Tibial nerve (tissue), 4 donors: ENCODE measurements at places on chromosomes 13 and 19.

DNA sequence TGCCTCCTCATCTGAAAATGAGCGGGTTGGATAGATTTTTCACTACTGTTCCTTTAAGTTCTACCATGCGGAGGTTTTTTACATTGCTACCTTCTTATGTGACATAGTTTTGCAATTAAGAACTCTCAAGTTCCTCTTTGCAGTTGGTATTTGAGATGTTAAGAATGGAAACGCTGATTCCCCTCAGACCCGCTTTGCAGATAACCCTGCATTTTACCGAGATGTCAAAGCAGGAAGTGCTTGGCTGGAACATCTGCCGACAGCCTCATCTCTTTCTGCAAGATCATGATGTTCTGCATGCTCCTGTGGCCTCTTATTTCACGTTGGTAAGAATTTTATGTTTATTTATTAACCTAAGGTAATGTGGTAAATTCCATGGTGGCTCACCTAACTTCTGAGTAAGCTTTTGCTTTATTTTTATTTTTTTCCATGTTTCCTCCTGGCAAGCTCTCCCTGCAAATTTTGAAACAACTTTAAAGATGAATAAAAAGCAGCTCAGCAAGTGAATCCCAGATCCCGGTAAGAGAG, 22.5 kb downstream of the PABPC3 start:
- no peaks in the 10 kb centered on the region for H3K4me1 ChIP-seq
- no peak for DNase-seq
- H3K27me3 ChIP-seq, result no peaks in the 10 kb centered on the region
- H3K27ac ChIP-seq, result no peak overlapping the region

- no peak overlapping the region for H3K4me3 ChIP-seq
- no peak for DNase-seq
- no peaks in the 10 kb centered on the region for H3K36me3 ChIP-seq
- H3K4me1 ChIP-seq, result no peaks in the 10 kb centered on the region
Observed at GRCh38 chr13:76759877-76760276, 126.3 kb downstream of the KCTD12 start.

DNA sequence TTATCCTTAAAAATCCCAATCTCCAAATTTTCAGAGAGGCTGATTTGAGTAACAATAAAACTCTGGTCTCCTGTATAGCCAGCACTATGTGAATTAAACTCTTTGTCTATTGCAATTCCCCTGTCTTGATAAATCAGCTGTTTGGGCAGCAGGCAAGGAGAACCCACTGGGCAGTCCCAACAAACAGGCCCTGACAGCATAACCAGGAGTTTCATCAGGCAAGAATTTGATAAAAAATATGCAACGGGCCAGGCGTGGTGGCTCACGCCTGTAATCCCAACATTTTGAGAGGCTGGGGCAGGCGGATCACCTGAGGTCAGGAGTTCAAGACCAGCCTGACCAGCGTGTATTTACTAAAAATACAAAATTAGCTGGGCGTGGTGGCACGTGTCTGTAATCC, 42.1 kb downstream of the STK24 start:
- H3K4me3 ChIP-seq, result no peak overlapping the region
- peaks cover 63% of the 10 kb centered on the region for H3K4me1 ChIP-seq

DNA sequence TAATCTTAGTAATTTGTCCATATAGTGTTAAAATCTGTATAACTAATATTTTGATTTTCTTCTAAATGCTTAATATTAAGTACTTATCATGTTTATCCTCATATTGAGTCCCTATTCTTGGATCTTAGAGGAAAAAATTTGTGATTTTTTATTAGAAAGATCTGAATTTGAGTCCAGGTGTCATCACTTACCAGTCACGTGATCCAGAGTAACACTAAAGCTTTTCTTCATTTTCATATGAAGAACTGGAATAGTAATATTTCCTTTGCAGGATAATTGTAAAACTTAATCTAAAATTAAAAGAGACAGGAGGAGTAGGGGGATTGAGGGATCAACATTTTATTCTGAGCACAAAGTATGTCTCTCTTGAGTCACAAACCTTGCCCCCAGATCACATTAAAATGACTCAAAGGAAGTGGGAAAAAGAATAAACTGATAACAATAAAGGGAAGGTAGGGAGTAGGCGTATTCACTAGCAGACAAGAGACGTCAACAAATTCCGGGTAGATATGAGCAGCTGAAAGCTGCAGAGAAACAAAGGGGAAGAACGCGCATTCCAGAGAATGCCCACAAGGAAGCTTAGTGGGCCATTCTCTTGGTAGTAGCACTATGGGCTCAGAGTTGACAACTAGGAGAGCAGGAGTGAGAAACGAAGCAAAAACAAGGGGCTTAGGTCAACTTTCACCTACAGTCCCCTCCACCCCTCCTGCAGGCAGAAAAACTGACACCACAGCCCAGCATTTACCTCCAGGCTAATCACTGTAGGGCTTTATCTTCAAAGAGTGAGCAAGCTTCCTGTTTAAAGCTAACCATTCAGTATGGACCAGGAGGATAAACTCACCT, 123.1 kb downstream of the SPRY2 start:
- H3K27ac ChIP-seq, result no peak overlapping the region
- no peak for DNase-seq
- no peaks in the 10 kb centered on the region for H3K36me3 ChIP-seq
- no peak overlapping the region for H3K4me3 ChIP-seq
- no peaks in the 10 kb centered on the region for H3K4me1 ChIP-seq

GRCh38 chr19:28731577-28731976, 481.4 kb downstream of the UQCRFS1 start:
- DNase-seq, result no peak
- H3K27me3 ChIP-seq, result peaks cover 18% of the 10 kb centered on the region
- no peaks in the 10 kb centered on the region for H3K4me1 ChIP-seq
- H3K27ac ChIP-seq, result no peak overlapping the region

DNA sequence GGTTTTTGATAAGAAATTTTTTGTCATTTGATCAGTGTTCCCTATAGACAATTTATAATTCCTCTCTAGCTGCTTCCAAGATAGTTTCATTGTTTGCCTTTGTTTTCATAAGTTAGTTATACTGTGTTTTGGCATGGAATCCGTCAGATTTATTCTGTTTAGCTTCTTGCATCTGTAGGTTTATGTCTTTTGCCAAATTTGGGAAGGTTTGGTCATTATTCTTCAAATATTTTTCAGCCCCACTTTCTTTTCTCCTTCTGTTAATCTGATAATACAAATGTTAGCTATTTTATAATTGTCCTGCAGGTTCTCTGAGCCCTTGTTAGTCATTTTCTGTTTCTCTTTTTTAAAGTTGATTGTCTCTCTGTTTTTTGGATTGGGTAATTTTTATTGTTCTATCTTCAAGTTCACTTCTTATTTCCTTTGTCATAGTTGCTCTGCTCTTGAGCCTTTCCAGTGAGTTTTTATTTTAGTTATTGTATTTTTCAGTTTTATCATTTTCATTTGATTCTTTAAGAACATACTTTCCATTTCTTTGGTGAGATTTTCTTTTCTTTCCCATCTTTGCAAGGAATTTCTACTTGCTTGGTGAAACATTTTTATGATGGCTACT, 5.9 kb upstream of the FCGBP start:
- H3K36me3 ChIP-seq, result no peaks in the 10 kb centered on the region
- no peaks in the 10 kb centered on the region for H3K27me3 ChIP-seq
- H3K27ac ChIP-seq, result no peak overlapping the region
- DNase-seq, result no peak

GRCh38 chr13:89027694-89028306, 1356.6 kb downstream of the SLITRK5 start:
- no peak overlapping the region for H3K27ac ChIP-seq
- no peaks in the 10 kb centered on the region for H3K27me3 ChIP-seq
- no peaks in the 10 kb centered on the region for H3K4me1 ChIP-seq
- DNase-seq, result no peak

GRCh38 chr13:23644126-23644419, 73.9 kb downstream of the TNFRSF19 start:
- H3K27ac ChIP-seq, result no peak overlapping the region
- H3K27me3 ChIP-seq, result no peaks in the 10 kb centered on the region
- no peak for DNase-seq

DNA sequence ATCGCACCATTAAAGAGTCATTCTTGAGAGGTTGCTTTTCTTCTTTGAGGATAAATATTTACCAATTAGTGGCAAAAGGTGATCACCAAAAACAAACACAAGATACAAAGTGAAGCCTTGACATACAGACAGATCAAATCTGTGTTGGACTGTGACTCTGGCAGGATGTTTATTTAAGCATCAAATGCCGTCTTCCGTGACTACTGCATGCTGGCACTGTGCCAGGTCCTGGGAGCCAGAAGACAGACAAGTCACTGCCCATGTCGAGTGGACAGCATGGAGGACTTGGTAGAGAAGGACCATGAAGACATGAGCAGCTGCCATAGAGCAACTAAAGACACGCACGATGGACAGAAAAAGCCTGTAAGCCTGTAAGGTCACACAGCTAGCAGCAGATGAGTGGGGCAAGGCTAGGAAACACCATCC, 92.8 kb upstream of the FARP1 start:
- no peaks in the 10 kb centered on the region for H3K36me3 ChIP-seq
- no peak for DNase-seq
- no peaks in the 10 kb centered on the region for H3K4me1 ChIP-seq

GRCh38 chr19:52987221-52987620, 24.5 kb upstream of the ZNF816 start:
- H3K4me3 ChIP-seq, result no peak overlapping the region
- peaks cover 9% of the 10 kb centered on the region for H3K4me1 ChIP-seq
- no peak for DNase-seq
- H3K36me3 ChIP-seq, result no peaks in the 10 kb centered on the region
- H3K27me3 ChIP-seq, result no peaks in the 10 kb centered on the region
- H3K27ac ChIP-seq, result no peak overlapping the region

- H3K27me3 ChIP-seq, result no peaks in the 10 kb centered on the region
- no peaks in the 10 kb centered on the region for H3K36me3 ChIP-seq
Observed at GRCh38 chr13:87669379-87669978, 1.7 kb upstream of the SLITRK5 start.

DNA sequence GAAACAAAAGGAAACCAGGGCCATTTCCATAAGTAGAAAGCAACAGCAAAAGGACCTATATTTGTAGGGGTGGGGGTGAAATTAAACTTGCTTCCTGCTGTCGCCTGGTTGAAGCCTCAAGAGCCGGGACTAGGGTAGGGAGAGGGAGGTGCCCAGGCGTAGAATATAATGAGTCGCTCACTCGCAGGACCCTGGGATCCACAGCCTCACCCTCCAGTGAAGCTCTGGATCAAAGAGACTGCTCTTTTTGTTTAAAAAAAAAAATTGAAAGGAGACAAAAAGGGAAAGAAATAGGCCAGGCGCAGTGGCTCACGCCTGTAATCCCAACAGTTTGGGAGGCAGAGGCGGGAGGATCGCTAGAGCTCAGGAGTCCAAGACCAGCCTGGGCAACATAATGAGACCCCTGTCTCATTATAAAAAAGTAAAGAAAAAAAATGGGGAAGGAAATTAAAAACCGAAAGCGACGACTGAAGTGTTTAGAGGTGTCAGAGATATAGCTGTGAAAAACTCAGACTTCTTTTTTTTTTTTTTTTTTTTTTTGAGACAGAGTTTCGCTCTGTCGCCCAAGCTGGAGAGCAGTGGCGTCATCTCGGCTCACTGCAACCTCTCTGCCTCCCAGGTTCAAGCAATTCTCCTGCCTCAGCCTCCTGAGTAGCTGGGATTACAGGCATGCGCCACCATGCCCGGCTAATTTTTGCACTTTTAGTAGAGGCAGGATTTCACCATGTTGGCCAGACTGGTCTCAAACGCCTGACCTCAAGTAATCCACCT, 10.9 kb upstream of the ADGRE5 start:
- H3K4me1 ChIP-seq, result peaks cover 26% of the 10 kb centered on the region
- peak overlapping the region; percentile 77 for H3K27ac ChIP-seq
- H3K36me3 ChIP-seq, result no peaks in the 10 kb centered on the region
- DNase-seq, result no peak

DNA sequence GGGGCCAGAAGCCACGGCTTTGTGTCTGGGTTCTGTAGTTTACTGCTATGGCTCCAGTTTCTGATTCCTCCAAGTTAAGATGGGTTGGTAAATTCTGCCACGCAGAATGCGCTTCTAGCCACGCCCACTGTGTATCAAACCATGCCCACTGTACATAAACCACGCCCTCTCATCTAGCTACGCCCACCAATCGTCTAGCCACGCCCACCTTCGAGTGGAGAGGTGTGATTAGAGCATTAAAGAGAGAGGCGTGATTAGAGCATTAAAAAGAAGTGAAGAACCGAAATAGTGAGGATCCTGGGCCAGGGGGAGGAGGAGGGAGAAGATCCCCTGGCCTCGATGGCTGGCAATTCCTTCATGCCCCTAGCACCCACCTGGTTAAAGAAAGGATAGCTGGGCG, 43.7 kb upstream of the ADGRE5 start:
- peaks cover 5% of the 10 kb centered on the region for H3K27me3 ChIP-seq
- H3K36me3 ChIP-seq, result no peaks in the 10 kb centered on the region
- no peaks in the 10 kb centered on the region for H3K4me1 ChIP-seq
- no peak overlapping the region for H3K4me3 ChIP-seq

DNA sequence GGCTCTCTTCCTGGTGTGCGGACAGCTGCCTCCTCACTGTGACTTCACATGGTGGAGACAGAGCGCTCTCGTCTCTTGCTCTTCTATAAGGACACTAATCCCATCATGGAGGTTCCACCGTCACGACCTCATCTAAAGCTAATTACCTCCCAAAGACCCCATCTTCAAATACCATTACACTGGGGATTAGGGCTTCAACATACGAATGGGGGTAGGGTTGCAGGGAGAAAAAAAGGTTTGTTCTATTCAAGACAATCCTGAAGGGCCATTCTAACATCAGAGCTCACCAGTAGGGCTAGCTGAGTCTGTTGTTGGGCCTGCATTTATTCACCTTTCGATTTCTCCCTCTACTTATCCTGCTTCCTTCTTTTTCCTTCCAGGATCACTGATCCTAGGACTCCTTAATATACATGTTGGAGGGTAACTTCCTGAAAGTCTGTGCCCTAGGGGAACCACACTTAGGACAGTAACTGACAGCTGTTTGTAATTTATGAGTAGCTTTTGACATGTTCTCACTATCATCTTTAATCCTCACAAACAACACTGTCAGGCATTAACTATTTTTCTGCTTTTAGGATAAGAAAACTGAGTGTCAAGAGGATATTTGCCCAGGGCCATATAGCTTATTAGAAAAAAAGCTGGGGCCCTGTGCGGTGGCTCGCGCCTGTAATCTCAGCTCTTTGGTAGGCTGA, 18.8 kb upstream of the GTF2F2 start:
- no peak for DNase-seq
- H3K36me3 ChIP-seq, result no peaks in the 10 kb centered on the region
- H3K4me3 ChIP-seq, result no peak overlapping the region
- H3K4me1 ChIP-seq, result no peaks in the 10 kb centered on the region
- H3K27me3 ChIP-seq, result no peaks in the 10 kb centered on the region

DNA sequence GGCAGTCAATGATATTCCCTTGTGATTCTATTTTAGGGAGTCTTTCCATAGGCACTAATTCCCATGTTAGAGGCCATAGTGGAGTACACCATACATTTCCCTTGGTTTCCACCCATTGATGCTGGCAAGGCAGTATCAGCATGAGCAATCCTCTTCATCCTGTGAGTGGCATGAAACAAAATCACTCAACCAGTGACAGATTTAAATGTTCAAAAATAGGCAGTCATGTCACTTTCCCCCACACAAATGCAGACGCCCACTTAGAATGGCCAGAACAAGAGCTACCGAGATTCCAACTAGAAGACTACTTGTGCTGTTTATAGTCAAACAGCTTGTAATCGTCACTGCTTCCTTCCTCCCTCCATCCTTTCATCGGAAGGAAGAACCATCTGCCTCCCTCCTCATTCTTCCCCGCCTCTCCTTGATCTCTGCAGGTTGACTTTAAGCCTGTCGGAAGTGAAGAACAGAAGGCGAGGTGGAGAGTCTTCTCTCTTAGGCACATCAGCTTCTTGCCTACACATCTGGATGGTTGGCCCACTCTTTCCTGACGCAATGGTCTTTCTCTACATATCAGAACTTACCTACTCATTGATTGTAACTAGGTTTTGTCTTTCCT, 22.6 kb downstream of the RASL11A start:
- H3K36me3 ChIP-seq, result no peaks in the 10 kb centered on the region
- H3K4me1 ChIP-seq, result no peaks in the 10 kb centered on the region
- H3K4me3 ChIP-seq, result no peak overlapping the region
